ENCODE measurements at places on chromosomes 16 and 17.

GRCh38 chr17:15364615-15365014 is 23.2 kb upstream of the TEKT3 start:
- no peak for DNase-seq

GRCh38 chr17:77814091-77814772 is 144.3 kb upstream of the TNRC6C start:
- DNase-seq, result no peak

DNA sequence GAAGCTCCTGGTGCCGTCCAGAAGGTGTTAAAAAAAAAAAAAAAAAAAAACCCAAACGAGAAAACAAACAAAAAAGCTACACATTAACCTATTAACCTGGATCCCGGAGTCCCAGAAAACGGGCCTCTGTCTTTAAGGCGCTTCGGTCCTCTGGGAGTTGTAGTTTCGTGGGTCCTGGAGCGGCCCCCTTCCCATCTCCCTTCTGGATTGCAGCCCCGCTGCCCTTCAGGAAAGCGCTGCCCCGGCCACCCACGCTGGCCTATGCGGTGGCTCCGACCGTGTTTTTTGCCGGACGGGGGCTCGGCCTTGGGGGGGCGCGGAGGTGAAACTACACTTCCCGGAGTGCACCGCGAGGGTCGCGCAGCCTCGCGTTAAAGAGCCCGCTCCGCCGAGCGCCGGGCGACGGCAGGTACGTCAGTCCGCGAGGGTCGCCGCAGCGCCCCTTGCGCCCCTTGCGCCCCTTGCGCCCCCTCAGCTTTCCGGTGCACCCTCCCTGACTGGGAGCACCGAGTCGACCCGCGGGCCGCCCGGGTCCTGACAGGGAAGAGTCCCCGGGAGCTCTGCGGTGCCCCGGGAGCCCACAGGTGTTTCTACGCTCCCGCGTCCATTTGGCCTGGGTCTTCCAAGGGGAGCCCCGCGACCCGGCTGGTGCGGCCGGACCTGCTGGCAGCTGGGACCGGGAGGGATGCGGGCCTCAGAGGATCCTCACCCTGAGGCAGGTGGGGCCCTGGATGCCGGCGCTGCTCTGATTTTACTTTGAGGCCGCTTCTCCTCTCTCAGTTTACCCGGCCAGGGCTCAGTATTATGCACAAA is at the start of gene FCSK:
Gene FCSK, plus strand, starts transcription at position 374 of the 813 bp plus-strand sequence. CDS start 8,596 bp downstream, outside the sequence.
- DNase-seq, result peak; percentile 72

GRCh38 chr17:18626152-18626870 is 17.9 kb downstream of the TBC1D28 start:
- no peak for DNase-seq

- DNase-seq, result no peak
Observed at GRCh38 chr17:72344613-72345012, 223.8 kb downstream of the SOX9 start.

- no peak for DNase-seq
Observed at GRCh38 chr17:80880648-80880985, 111.0 kb upstream of the CHMP6 start.

DNA sequence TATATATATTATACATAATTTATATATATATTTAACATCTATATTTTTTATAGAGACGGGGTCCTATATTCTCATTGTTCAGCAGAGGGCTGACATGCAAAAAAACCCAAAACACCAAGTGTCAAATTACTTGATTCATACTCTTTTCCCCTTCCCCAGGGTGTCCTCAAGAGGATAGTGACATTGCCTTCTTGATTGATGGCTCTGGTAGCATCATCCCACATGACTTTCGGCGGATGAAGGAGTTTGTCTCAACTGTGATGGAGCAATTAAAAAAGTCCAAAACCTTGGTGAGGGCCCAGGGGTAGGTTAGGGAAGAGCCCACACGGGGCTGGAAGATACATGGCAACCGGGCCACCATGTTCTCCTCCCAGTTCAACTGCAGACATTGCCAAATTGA is 11.0 kb downstream of the ITGAM start:
- no peak for DNase-seq

DNA sequence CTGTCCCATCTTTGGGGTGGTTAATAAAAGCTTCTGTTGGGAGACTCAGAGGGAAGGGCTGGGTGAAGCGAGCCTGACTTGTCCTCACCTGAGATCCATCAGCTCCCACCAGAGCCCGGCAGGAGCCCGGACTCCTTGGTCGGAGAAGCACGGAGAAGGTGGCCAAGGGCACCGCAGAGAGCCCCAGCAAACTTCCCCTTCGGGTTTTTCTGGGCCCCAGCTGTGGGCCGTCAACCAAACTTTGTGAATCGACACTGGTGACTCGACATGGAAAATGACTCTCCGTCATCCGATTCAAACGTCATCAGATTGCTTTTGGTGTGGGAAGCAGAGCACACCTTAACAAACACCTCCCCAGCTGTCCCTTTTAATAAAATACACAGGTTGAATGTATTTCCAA is 21.4 kb downstream of the ENPP7 start:
- no peak for DNase-seq

DNA sequence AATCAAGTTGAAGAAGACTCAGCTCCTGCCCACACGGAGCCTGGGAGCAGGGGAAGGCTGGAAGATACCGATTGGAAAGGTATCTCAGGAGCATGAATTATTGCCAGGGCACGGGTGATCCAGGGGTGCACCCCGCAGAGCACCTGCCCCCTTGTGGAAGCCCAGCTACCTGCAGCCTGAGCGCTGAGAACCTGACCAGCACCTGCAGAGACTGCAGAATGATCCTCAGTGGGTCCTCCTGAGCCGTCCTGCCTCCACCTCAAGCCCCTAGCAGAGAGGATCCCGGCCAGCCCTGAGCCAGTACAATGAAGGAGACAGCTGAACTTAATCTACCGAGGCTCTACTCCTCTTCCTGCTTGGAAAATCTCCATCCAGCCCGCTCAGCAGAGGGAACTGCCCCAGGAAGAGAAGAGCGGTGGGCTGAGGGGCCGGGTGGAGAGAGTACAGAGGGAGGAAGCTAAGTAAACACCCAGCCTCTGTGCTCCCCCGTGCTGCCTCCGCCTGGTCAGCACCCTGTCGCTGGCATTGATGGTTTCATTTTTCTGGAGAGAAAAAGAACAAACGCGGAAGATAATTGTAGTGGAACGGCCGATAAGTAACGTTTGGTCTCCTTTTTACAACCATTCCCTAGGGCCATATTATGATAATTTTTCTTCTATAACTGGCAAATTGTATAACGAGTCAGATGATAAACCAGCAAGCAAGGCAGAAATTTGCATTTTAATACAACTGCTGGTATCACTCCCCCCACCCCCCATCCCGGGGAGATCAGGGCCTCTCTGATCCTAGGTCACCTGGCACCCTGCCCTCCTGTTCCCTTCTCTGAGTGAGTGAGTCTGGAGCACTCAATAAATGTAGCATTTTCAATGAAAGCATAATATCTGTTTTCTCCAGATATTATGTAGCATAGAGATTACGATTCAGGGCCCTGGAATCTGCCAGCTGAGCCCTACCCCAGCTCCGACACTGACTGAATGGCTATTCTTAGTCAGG is 204.5 kb upstream of the RPL38 start:
- no peak for DNase-seq

DNA sequence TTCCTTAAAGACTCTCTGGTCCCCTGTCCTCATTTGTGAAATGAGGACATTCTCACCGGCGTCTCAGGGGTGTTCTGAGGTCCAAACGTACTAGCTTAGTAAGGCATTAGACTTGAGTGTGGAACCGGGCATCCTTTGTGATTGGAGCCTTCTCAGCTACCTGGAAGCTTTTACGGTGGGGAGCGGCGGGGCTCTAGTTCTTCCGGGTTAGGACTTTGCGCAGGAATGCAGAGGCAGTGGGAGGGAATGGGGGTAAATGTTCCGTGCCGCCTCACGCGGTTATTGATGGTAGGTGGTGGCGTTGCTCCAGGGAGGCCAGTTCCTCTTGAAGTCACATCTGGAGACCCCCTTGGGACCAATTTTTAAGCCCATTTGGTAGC is 113.6 kb downstream of the SNX29 start:
- DNase-seq, result no peak

DNA sequence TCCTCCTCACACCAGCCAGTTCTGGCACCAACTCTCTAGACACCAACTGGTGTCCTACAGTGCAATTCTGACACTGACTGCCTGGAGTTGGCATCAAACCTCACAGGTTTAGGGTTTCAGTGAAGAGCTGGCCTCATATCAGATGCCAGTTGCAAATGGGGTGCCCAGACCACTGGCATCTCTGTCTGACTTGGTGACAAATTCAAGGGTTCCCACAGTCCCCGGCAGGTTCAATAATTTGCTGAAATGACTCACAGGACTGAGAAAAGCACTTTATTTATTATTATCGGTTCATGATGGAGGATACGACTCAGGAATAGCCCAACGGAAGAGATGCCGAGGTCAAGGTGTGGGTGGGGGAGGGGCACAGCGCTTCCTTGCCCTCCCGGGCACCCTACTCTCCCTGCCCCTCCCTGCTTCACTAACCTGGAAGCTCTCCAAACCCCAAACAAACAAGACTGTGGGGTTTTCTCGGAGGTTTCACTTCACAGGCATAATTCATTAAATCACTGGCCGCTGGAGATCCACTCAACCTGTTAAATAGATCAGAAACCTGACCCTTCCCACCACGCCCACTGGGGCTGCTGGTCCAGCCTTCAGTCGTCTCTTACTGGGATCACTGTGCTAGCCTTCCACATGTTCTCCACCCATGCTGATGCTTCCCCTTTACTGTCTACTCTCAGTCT is 1.7 kb upstream of the NLRP1 start:
- DNase-seq, result no peak

DNA sequence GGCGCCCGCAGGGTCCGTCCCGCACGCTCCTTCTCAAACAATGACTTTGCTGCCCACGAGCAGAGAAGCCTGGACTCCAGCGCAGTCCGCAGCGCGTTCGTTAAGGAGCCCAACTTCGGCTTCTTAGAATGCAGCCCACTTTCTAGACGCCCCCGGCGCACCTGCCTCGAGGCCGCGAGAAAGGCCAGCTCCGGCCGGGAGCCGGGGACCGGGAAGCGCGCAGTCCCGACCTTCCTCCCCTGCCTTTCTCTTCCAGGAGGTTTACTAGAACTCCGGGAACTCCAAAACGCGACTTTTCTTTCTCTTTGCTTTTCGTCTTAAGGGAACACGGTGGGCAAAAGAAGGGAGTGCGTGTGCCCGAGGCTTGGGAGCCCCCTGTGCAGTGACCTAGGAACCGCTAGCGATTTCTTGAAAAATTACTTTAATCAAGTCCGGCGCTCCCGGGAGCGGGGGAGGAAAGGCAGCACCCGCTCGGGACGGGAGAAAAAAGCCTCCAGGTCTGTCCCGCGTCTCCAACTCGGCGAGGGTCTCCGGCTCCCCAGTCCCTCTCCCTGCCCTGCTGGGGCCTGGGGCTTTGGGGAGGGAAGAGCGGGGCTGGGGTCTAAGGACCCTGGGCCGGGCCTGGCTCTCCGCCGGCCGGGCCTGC is 2.6 kb downstream of the HNF1B start:
- peak; percentile 17 for DNase-seq

GRCh38 chr17:66716236-66717026 is 118.5 kb upstream of the CACNG5 start:
- DNase-seq, result peak; percentile 71

GRCh38 chr17:76378548-76379274 is 5.7 kb upstream of the SPHK1 start:
- no peak for DNase-seq

DNA sequence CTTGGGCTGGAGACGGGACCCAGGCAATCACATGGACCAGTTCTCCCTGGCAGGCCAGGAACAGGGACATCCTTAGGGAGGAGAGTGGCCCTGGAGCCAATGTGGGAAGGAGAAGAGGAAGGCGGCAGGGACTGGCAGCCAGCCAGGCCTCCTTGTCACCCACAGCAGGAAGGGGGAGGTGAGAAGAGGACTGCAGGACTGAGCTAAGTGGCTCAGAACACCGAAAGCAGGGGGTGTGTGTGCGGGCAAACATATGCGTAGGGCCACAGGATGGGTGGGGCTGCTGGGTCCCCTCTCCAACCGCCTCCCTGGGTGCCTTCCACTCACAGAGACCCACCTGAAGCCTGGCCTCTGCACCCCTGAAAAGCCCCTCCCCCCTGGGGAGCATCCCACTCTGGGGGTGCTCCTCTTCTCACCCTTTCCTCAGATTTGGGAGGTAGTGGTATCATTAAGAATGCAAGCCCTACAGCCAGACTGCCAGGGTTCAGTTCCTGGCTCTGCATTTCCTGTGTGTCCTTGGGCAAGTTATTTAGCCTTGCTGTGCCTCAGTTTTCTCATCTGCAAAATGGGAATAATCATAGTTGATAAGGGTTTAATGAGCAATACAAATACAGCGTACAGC is 8.1 kb downstream of the PNMT start:
- DNase-seq, result no peak
